ENCODE measurements at places on chromosomes 7 and 10.

- DNase-seq = no peak
These were observed 13.5 kb upstream of the STK17A start for GRCh38 chr7:43569424-43569823.

- DNase-seq = no peak
These were observed 360.3 kb upstream of the FZD8 start for GRCh38 chr10:36002445-36002844.

GRCh38 chr10:2137549-2138174, 400.3 kb upstream of the ADARB2 start:
- DNase-seq = peak; percentile 12

DNA sequence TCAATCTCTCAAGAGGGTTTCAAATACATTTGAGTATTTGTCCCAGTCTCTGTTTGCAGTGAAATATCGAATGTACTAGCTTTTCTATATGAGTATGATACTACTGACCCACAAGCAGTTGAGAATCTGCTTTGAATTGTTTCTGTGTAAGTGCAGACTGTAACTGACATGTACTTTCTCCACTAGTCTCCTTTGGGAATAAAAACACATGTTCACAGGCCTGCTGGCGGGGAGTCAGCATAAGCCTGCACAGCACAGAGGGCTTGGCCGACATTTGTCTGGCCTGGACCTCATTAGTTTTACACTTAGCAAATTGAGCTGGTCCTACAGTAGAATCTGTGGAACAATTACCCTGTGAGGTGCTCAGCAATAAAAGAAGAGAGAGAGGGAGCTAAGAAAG, 72.6 kb downstream of the ITGB8 start:
- no peak for DNase-seq

DNA sequence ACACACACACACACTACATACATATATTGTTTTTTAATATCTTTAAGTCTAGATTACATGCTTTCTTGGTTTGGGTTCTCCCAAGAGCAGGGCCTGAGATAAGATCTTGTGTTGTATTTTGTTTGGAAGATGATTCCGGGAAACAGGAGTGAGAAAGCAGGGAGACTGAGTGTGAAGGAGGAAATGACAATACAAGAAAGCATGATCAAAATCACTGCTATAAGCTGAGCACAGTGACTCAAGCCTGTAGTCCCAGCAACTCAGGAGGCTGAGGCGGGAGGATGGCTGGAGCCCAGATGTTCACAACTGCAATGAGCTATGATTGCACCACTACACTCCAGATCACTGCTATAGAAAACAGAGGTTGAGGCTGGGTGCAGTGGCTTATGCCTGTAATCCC, 267.6 kb downstream of the SKIDA1 start:
- DNase-seq = no peak

DNA sequence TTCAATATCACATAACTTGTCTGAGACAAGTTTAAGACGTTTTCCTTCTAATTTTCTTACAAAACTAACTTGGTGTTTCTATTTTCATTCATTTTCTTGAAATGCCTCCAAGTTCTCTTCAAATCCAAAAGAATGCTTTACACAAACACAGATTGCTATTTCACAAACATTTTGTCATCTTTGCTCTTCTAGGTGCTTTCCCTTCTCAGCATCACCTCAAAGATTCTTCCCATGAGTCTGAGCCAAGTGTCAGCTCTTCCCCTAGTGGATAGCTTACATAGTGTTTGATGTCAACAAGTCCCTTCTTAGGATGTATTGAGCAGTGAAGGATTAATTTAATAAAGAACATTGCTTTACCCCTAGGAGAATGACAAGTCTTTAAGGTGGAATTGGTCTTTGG, 38.1 kb upstream of the SEMA3A start:
- peak; percentile 29 for DNase-seq

- no peak for DNase-seq
These were observed 15.0 kb downstream of the ELN start for GRCh38 chr7:74042746-74043522.

GRCh38 chr7:95536656-95537311, 51.0 kb downstream of the ASB4 start:
- DNase-seq = no peak

DNA sequence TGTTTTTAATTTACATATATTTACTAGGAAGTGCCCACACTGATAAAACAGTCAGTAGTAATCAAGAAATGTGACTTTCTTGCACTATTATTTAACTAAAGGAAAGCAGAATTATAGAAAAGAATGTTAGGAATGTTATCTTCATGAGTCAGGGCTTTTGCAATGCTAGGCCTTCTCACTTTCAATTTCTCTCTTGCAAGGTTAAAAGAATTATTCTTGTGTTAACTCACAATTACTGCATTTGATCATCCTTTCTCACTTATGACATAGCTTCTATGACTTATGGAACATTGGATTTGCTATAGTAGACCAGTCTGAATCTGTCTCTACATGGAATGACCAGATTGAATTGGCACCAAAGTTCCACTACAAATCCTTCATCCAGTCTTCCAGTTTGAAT, 192.4 kb downstream of the SDK1 start:
- peak; percentile 44 for DNase-seq

GRCh38 chr7:135758531-135758932, 9.9 kb upstream of the FAM180A start:
- no peak for DNase-seq

DNA sequence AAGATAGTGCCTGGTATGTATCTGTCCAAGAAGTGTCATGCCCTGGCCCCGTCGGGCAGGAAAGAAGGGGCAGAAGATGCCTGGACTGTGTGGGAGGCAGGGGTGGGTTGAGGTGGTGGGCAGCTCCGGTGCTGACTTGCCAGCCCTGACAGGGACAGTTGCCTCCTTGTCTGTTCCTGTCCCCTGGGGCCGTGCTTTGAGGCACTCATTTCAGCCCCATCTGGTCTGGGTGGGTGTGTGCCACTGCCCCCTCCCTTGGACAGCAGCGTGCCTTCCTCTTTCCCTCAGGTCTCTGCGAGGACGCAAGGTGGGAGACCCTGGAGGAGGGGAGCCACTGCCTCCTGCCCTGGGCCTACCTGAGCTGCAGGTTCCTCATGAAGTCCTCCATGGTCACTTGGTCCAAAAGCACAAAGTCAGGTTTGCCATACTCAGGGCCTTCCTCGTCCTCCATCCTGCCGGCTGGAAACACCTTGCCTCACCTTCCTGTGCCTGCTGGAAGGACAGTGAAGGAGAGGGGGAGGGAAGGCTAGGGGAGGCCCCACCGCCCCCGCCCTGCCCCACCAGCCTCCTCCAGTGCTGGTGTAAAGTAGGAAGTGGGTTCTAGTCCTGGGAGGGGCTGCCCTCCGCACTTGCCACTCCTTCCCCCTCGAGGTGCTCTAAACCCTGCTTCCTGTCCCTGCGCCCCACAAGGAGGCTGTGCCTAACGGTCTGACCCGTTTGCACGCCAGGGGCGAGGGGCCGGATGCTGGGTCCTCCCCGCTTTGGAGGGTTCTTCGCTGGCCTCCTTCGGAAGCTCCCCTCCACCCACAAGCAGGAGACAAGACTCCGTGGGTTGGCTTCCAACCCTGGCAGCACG, at the start of gene MYO1G:
MYO1G (minus strand) TSS at position 505 of the 856 bp plus-strand sequence; CDS start at position 451, 54 bp downstream.
- no peak for DNase-seq

DNA sequence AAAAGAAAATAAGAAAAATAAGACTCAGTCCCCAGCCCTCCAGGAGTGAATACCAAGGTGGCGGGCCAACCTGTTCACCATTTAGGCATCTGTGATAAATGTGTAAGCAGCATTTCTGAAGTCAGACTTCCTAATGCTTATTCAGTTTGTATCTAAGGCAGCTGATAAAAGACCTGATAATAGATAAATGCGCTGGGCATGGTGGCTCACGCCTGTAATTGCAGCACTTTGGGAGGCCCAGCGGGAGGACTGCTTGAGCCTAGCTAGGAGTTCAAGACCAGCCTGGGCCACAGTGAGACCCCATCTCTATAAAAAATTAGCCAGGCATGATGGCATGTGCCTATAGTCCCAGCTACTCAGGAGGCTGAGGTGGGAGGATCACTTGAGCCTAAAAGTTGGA, 103.6 kb downstream of the SPDYE5 start:
- no peak for DNase-seq

DNA sequence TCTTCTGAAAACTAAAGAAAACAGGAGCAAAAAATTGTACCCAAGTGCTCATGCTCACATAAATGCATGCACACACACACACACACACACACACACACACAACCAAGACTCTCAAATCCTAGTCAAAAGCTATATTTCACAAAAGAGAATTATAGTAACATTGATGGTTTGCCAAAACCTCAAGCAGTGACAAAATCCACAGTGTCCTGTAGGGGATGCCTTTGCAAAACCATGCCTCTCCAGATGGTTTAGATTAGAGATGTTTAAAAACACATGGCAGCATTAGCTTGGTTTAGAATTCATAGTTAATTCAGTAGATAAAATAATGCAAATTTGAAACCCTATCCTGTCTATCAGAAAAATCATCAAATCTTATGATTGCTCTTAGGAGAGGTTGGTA, 232.2 kb downstream of the DYNC1I1 start:
- no peak for DNase-seq

DNA sequence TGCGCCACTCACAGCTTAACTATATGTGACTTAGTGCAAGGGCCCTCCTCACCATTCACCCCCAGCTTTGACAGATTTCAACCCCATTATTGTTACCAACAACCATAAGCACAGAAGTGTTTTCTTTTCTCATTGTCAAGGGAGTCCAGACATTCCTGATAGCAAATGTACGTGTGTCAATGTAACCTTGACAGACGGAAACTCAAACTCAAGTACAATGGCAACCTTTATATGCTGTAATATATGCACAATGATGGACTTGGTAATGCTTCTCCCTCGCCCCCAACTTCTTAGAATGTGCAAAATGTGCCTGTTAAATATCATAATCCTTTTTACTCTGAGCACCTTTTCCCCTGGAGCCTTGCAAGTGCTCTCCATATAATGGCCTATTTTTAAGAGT, 34.7 kb downstream of the CYCS start:
- DNase-seq = no peak

DNA sequence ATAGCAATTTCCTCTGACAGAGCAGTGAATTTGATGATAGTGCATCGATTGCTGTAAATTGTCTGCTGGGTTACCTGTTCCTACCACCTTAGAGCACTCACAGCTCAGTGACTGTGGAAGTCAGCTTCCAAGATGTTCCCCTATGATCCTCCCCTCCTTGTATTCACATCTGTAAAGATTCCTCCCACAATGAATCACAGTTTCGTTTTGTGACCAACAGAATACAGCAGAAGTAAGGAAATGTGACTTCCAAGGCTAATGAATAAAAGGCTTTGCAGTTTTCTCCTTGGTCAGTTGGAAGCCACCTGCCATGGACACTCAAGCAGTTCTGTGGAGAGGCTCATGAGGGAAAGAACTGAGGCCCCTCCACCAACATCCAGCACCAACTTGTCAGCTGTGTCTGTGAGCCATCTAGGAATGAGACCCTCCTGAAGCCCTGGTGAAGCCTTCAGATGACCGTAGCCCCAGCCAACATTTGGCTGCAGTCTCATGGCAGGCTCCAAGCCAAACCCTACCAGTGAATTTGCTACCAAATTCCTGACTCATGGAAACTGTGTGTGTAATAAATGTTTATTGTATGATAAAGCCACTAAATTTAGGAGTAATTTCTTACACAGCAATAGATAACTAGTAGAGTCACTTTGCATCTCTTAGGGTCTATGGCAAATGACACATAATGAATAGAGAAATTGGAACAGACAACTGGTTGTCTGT, 309.5 kb upstream of the NPVF start:
- DNase-seq = no peak

GRCh38 chr7:83547526-83547925, 101.4 kb downstream of the SEMA3E start:
- no peak for DNase-seq

DNA sequence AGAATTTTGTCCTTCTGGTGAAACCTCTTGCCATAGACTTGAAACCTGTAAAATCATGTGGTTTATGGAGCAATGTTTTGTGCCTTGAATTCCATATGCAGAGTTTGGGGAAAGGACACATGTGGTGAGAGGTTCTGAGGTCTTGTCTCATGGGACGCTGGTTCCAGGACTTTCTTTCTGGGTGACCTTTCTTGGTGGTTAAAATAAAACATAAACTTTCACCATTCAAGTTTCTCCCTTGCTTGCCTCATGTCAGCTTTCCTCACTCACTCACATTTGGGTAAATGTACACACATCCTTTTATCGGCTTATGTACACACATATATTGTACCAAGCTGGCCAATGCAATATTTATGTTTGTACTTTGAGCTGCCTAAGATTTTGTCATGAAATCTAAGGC, 144.9 kb upstream of the CELF2 start:
- no peak for DNase-seq

- DNase-seq = no peak
These were observed 670.2 kb upstream of the SORCS1 start for GRCh38 chr10:107834706-107835105.

DNA sequence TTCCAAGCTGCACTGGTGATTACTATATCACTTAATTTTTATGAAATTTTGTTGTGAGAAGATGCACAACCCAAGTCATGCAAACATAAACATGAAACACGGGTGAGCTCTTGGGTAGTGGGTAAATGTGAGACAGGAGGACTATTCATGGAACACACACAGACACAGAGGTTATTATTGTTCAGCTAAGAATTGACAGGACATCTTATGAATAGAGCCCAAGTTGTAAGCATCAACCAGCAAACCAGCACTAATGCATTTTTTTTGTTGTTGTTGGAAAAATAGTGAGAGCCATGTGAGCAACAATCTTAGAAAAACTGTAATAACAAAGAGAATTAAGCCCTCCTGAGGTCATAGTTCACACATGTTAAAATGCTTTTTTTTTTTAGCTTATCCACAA, 1179.7 kb downstream of the GATA3 start:
- DNase-seq = no peak

GRCh38 chr10:118963933-118964332, 65.6 kb upstream of the NANOS1 start:
- no peak for DNase-seq

DNA sequence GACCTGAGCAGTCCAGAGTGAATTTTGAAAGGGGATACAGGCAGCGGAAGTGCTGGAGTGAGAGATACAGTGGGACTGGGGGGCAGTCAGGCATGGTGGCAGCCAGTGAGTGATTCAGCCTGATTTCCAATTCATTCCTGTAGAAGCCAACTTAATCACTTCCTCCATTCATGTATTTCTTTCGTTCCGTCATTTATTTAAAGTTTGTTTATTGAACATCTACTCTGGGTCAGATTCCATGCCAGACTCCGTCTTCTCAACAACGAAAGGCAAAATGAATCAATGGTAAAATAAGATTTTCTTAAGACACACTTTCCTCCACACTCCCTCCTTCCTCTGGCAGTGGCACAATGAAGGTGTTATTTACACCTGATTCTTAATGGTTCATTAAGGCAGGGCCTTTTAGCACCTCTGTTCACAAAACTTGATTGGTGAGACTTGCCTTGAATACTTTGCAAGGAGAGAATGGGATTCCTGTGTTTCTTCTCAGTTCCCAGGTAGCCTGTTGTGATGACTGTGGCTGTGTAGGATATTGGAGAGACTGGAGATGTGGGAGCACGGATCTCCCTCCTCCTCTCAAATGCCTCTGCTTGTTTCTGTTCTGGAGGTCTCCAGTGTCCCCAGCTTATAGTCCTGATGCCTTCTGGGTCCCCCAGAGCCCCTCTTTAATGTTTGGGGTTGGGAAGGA, 27.9 kb downstream of the ADCYAP1R1 start:
- no peak for DNase-seq

- DNase-seq = no peak
These were observed 139.6 kb downstream of the TSPAN12 start for GRCh38 chr7:120718361-120718760.

- DNase-seq = no peak
These were observed 205.2 kb upstream of the PDE1C start for GRCh38 chr7:32275216-32276009.

Data from SW 1271 (cell line).